ENCODE measurements at places on chromosomes 6 and 20.

- DNase-seq: no peak
These were observed 179.4 kb downstream of the ERMARD start for GRCh38 chr6:169930799-169931198.

- no peak for DNase-seq
These were observed 70.2 kb downstream of the BLOC1S5 start for GRCh38 chr6:7993952-7994351.

- no peak for DNase-seq
These were observed 288.4 kb downstream of the TSHZ2 start for GRCh38 chr20:53260591-53260990.

DNA sequence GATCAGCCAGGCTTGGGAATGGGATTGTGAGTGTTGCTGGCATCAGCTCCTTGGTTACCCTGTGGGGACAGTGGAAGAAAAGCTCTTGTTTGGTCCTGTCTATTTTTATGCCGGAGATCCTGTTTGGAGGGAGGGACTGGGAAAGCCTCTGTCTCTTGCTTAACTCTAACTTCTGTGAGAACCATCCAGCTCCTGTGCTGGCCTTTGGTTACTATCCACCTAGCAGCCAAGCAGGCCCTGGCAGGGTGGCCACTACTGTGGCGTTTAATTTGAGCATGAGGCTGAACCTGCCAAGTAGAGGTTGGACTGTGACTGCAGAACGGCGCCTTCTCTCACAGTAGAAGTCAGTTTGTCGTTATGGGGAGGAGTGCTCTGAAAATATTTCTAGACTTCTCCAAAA, 193.3 kb downstream of the UTRN start:
- DNase-seq: no peak

DNA sequence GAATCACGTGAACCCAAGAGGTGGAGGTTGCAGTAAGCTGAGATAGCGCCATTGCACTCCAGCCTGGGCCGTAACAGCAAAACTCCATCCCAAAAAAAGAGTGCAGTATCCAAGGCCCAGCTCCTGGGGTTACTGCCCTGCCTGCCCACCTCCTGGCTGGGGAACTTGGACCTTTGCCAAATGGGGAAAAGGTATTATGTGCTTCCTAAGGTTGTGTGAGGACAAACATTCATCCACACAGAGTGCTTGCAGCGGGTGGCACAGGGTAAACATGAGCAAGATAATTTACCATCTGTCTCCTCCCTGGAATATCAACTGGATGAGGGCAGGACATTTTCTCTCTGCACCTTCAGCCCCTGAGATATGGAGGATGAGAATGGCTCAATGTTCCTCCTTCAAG, 94.9 kb upstream of the POPDC3 start:
- DNase-seq: no peak

GRCh38 chr20:63974402-63975200, 4.8 kb downstream of the SAMD10 start:
- no peak for DNase-seq

DNA sequence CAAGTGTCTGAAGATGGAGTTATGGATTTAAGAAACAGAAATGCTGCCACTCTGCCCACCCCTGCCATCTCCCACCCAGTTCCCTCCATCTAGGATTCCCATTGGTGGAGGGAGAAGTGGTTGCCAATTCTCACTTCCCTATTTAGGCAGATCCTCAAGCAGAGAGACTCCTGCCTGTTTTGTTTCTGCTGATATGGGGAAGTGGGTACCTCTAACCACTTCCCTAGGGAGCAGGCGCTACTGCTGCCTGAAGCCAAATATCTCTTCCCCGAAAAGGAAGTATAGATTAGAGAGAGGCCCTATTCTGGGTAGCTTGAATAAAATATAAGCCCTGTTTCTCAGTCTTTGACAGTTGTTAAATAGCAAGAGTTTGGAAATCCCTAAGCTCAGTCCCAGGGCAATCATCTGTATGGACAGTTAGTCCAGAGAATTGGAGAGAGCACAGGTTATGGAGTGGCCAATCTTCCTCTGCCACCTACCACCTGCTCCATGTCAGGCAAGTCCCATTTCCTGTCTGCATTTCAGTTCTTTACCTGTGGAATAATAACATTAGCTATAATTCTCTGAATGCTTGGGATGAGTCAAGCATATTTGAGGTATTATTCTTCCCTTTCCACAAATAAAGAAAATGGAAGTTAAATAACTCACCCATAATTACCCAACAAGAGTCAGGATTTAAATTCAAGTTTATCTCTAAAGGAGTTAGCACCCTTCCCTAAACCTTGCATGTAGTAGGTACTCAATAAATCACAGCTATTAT, 2.6 kb upstream of the ADGB start:
- DNase-seq: no peak

- no peak for DNase-seq
These were observed 13.6 kb downstream of the ARID1B start for GRCh38 chr6:156790711-156791319.

GRCh38 chr6:119768201-119768600, 418.6 kb upstream of the MAN1A1 start:
- no peak for DNase-seq
